ENCODE measurements at places on chromosomes 1 and 21.

GRCh38 chr1:216793303-216793702 lies 70.1 kb upstream of the ESRRG start:
- peak; percentile 20 for DNase-seq

GRCh38 chr21:34644825-34645224 lies 24.0 kb upstream of the CLIC6 start:
- DNase-seq, result no peak

DNA sequence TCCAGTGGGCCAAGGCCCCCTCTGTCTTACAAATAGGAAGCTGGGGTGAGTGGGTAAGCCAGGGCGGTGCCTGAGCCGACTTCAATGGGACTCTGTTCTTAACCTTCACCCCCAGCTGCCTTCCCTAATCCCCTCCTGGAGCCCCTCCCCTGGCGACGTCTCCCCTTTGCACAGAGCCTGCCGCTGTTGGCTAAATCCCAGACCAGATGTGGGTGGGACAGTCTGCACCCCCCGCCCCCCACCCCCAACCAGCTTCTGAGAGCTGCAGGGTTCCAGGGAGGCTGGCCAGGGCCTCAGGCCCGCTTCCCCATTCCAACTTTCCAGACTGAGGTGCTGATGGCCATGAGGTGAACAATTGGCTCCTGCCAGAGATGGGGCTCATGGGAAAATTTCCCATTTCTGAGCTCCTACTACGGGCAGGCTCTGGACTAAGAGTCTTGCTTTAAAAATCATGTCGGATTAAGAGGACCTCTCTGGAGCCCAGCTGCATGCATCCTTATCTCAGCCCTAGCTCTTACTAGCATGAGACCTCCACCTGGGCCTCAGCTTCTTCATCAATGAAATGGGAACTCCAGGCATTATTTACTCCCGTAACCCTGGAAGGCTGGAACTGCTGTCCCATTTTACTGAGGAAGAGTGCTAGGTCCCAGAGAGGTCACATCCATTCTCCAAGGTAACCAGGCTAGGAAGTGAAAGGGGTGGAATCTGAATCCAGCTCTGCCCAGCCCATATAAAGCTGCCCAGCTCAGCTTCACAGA lies 6.4 kb downstream of the COL8A2 start:
- no peak for DNase-seq

DNA sequence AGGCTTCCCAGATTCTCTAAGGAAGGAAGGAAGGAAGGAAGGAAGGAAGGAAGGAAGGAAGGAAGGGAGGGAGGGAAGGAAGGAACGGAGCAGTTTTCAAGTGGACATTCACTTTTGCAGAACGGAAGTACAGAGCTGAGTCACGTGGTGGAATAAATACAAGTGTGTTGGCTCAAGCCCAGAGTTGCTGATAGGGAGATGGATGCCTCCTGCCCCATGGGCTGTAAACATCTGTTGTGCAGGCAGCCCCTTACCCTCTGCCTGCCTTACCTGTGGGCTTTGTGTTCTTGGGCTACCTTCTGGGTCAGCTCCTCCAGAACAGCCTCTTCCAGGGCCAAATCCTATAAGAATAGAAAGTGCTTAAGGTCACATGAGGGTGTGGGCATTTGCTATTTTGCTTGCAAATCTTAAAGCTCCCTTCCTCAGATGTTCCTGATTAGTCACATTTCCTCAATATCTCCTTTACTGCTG lies 121.7 kb downstream of the SMYD2 start:
- no peak for DNase-seq

GRCh38 chr1:54347955-54348699 lies 58.1 kb downstream of the SSBP3 start:
- no peak for DNase-seq

- no peak for DNase-seq
These were observed 50.1 kb upstream of the RGS21 start for GRCh38 chr1:192266645-192267044.

DNA sequence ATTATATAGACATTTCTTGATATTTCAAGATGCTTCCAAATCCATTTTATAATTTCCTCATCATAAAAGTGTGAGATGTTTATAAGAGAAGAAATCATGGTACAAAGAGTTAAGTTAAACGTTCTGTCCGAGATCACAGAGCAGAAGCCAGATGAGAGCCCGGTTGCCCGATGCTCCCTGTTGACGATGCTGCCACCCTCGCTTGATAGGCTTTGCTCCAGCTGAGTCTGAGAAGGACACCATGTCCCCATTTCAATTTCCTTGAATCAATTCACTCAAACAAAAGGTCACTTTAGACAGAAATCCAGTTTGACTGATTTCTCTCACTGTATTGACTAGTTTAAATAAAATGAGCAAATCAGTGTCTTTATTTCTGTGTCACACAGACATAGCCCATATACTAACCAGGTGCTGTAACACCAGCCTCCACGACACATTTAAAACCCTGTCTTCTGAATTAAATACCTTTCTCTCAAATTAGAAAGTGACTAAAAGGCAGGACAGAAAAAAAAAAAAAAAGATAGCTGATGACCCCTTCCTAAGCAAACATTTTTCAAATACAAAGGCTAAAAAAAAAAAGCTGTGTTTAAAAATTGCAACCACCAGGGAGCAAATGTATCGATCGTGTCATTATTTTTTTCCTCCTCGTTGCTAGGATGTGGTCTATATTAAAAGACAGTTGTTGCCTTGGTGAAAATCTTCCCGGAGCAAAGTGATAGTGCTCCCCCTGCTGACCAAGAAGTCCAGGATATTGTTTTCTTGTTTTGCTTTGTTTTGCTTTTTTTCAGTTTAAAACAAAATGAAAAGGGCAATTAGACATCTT lies 35.2 kb downstream of the DNASE2B start:
- peak; percentile 64 for DNase-seq

DNA sequence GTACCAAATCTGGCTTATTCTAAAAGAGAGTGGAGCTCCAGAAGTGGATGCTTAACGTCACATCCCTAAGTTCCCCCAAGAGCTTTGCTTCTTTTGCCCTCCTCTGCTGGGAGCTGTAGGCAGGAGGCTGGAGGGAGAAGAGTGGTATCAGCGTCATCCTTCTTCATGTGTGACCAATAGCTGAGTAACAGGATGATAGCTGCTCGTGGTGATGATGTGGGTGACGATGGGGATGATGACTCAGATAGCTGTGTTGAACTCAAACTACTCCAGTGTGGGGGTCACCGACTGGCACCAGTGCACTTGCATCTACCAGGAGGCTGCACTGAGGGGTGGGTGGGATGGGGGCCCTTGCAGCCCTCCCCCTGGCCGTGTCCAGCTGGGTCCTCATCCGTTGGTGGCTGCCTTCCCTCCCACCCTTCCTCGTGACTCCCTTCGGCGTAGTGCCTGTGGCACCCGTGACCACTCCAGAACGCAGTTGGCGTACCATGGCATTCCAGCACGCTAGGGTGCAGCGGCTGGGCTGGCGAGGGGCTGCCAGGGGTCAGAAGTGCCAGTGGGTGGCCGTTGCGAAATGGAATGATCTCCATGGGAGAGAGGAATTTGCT lies 1.1 kb downstream of the IGFN1 start:
- DNase-seq, result no peak

DNA sequence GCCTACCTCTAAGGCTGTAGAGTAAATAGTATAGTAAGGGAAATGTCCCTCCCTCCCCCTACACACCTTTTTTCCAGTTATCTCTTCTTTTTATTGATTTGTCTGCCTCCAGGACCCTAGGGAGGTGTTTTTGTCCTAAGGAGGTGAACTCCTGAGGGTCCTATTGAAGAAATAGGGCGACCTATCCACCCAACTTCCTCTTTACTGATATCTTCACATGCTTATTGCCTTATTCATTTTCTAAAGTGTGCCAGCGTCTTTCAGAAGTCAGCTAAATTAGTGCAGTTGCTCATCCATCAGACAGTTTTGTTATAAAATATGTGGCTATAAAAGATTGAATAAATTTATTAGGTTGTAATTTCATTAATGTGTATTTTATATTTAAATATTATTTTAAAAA lies 5.9 kb downstream of the BACH1 start:
- no peak for DNase-seq

GRCh38 chr1:187959062-187959461 lies 1130.3 kb downstream of the PLA2G4A start:
- no peak for DNase-seq

DNA sequence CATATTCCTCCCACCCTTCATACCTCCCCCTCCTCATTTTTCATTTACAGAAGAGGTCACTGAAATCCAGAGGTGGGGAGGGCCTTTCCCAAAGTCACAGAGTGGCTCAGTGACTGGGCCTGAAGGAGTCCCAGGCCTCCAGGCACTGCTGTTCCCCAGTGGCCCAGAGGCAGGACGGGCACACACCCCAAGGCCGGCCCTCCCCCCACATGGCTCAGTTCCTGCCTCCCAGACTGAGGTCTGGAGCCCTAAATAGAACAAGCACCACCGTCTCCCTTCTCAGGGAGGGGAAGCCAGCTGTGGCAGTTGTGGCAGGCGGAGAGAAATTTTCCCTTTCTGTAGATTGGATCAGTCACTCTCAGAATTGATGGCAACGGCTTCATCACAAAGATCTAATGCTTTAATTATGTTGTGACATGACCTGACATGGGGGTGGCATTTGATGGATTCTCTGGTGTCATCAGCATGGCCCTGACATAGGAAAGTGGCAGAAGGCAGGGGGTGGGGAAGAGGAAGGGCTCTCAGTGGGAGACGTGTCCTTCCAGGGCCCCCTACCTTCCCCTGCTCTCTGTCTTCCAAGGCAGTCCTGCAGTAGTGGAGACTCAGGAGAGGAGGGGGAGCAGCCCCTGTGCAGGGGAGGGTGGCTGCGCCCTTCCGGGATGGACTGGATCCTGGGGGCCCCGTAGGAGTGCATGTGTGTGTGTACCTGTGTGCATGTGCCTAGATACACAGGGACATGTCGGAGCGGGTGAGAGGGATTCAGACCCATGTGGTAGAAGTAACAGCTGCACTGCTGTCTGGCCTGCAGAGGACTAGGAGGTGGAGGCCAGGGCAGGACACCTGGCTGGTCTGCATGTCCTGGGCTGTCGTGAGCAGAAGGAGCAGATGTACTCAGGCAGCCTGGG lies 41.2 kb upstream of the FOXO6 start:
- no peak for DNase-seq

- DNase-seq, result no peak
These were observed 70.3 kb downstream of the KIF1B start for GRCh38 chr1:10280439-10281350.

- DNase-seq, result no peak
These were observed 99.9 kb downstream of the GLUL start for GRCh38 chr1:182291584-182292192.

- DNase-seq, result no peak
These were observed 2.0 kb downstream of the HPDL start for GRCh38 chr1:45328680-45329079.

- no peak for DNase-seq
These were observed 57.9 kb upstream of the LGALS8 start for GRCh38 chr1:236465959-236466303.

- no peak for DNase-seq
These were observed 33.2 kb downstream of the KCNK1 start for GRCh38 chr1:233647073-233647472.

DNA sequence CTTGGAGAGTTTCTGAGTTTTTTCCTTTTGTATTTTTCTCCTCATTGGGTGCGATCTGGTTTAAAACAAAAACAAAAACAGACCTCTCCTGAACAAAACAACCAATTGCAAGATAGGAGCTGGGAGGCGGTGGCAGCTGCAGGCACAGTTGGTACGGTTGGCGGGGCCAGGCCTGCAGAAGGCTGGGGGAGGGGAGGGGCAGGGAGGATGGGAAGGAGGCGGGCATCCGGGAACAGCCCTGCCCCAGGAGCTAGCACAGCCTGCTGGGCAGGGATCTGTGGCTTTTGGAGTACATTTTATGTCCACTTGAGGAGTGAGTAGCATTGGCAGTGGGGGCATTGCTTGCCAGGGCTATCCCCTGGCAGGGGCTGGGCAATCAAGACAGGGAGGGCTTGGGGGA lies 5.2 kb downstream of the CAPN9 start:
- DNase-seq, result no peak

GRCh38 chr1:9400425-9401079 lies 107.9 kb downstream of the SPSB1 start:
- DNase-seq, result no peak

DNA sequence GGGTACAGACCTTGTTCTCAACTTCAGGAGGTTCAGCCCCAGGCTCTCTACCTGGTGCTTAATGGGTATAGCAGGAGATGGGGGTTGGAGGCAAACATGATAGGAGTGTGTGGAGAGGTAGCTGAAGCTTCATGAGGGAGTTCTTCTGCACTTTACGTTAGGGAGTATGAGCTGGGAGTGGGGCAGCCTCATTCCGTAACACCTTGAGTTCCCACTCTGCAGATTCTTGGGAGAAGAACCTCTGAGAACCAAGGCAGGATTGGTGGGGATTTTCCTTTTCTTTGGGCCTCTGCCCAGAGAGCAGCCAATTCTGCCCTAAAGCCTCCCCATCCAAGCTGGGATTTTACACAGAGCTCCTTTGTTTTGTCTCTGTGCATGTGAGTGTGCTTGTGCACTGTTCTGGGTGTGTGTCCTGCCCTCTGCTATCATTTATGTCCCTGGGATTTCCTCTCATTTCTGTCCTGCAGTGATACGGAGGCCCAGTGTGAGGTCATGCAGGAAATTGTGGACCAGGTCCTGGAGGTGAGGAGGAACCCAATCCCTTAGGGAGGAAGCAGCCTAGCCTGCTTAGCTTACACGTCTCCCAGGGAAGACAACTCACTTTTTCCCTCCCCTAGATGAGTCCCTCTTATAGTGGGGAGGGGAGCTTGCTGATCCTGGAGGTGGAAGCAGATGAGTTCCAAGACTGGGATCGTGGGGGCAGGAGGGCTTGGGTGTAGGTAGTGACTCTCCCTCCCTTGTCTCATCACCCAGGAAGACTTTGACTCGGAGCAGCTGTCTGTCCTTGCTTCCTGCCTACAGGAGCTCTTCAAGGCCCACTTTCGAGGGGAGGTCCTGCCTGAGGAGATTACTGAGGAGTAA lies 11.6 kb upstream of the SLC27A3 start:
- DNase-seq, result no peak

DNA sequence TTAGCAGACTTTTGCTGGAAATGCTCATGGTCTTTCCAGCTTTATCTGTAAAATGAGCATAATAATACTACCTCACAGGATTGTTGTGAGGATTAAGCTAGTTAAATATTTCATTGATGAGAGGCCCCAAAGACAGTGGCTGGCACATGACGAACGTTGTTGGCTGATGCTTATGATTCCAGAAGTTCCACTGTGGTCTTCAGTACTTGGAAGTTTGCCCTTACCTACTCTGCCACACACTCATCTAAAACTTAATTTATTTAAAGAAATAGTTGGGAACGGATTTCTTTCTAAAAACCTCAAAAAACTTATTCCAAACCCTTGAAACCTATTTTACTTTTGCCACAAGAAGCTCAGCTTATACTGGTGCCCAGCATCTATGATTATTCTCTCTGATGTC lies 170.7 kb downstream of the DHRS3 start:
- DNase-seq, result no peak

DNA sequence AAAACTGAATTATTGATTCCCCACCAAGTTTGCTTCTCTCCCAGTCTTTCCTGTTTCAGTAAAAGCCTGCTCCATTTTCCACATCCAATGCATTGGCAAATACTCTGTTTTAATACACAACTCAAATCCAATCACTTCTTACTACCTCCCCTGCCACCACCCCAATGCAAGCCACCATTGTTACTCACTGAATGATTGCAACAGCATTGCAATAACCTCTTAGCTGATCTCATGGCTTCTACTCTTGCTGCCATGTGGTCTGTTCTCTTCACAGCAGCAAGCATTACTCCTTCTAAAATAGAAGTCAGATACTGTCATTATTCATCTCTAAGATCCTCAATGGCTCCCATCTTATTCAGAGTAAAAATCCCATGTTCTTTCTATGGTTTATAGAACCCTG lies 123.4 kb downstream of the ATP6V1G3 start:
- DNase-seq, result no peak

GRCh38 chr1:184310157-184310819 lies 76.5 kb upstream of the C1orf21 start:
- DNase-seq, result no peak

GRCh38 chr1:70364439-70364838 lies 9.9 kb upstream of the ANKRD13C start:
- no peak for DNase-seq
